DMS153 (cell line): ENCODE measurements at places on chromosomes 5 and 9.

DNA sequence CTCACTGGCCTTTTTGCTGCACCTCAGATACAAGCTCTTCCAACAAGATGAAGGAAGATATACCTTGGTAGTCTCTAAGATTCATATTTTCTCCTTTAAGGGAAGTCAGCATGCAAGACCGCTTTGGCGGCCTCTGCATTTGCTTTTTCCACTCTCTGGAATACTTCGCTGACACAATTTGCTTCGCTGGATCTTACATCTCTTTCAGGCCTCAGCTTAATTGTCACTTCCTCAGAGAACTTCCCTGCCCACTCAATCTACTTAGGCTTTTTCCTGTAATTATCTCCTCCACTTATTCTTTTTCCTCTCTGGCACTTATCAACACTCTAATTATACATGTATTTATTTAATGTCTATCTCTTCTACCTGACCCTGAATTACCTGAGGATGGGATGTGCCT lies 1131.1 kb upstream of the WWC1 start:
- DNase-seq = no peak

- no peak for DNase-seq
Observed at GRCh38 chr9:9170439-9171134, 1371.0 kb upstream of the DMAC1 start.

GRCh38 chr5:123178683-123179082 lies 89.6 kb downstream of the PRDM6 start:
- DNase-seq = no peak

GRCh38 chr5:90386099-90386710 lies 23.4 kb downstream of the CETN3 start:
- DNase-seq = no peak

DNA sequence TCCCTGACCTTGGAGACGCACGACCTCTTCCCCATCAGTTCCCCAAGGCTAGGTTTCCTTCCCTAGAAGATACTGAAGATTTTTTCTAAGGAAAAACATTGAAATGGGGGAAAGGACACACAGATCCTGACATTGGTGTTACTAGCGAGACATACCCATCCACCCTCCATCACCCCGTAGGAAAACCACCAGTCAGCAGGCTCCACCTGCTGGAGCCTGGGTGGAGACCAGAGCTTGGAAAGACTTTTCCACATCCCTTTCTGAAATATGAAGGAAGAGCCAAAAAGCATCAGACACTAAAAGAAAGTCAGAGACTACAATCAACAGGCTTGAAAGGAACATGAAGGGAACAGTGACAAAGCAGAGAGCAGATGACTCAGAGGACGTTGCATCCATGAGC lies 638.0 kb downstream of the IRX1 start:
- DNase-seq = no peak

- no peak for DNase-seq
Observed at GRCh38 chr5:108529381-108529780, 147.5 kb upstream of the FBXL17 start.

GRCh38 chr5:1415626-1416360 lies 29.4 kb downstream of the SLC6A3 start:
- no peak for DNase-seq

DNA sequence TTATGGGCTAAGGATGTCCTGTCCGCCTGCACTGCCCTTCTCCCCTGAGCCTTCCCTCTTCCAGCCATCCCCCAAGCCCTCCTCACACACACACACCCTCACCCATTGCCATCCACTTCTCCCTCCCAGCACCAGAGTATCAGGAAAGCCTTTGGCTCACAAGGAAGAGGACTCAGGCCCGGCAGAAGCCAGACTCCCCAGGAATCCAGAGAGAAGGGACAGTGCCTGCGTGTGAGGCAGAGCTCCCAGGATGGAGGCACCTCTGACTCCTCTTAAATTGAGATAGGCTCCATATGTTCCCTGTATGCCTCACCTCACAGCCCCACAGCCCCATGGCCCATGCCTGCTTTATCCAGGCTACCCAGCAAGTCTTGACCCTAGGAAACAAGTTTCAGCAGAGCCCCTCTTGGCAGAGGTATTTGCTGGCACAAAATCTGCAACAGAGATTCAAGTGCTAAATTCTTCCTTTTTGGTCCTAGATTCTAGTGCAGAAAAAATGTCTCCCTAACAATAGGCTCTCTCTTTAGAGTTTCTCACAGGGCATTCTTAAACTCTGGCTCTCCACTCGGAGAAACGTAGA lies 761 bp downstream of the IL17B start:
- no peak for DNase-seq

- no peak for DNase-seq
Observed at GRCh38 chr5:41908374-41909079, 4.4 kb downstream of the RIMOC1 start.

GRCh38 chr9:3708751-3709150 lies 182.9 kb upstream of the RFX3 start:
- peak; percentile 44 for DNase-seq

DNA sequence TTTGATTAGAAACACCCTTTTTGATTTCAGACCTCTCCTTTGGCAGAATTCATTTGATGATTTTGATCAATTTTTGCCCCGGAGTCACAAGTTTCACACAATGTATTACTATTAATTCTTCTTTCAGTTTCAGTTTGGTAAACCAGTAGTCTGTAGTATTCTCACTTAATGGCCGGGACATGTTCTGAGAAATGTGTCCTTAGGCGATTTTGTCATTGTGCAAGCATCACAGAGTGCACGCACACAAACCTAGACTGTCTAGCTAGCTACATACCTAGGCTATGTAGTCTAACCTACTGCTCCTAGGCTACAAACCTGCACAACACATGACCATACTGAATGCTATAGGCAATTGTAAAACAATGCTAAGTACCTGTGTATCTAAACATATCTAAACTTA lies 662.5 kb downstream of the IRX1 start:
- no peak for DNase-seq

DNA sequence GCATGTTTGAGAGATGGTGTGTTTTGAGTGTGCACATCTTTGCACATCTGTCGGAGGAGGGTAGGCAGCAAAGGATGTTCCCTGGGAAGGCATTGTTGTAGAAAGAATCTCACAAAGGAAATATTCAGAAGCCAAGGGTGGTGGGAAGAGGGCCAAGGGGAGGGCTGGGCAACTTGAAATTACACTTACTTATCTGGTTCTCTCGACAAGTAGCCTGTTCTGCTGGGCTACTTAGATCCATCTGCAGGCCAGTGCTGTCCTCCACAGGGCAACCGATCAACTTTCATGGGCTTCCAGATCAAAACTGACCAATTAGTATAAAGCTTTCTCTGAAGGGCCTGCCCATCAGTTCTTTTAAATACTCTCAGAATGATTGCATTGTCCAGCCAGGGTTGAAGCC lies 495.2 kb downstream of the GADD45G start:
- DNase-seq = no peak

DNA sequence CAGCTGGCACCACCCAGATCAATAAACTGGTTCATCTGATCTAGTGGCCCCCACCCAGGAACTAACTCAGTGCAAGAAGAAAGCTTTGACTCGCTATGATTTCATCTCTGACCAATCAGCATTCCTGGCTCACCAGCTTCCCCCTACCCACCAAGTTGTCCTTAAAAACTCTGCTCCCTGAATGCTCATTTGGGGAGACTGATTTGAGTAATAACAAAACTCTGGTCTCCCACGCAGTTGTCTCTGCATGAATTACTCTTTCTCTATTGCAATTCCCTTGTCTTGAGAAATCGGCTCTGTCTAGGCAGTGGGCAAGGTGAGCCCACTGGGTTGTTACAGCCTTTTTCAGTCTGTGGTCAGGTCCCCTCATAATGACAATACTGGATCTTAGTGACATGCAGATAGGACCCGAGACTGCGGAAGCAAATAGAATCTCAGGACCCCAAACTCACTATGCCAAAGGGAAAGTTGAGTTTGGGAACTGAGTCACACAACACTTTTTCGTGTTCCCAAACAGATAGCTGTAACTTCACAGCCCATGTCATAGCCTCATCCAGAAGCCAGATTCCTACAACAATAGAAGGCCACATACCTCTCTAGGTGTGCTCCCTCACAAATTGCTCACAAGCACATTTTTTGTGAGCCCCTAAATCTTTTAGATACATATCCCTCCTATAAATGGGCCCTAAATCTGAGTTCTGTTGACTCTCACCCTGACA lies 175.2 kb upstream of the RAI14 start:
- no peak for DNase-seq

DNA sequence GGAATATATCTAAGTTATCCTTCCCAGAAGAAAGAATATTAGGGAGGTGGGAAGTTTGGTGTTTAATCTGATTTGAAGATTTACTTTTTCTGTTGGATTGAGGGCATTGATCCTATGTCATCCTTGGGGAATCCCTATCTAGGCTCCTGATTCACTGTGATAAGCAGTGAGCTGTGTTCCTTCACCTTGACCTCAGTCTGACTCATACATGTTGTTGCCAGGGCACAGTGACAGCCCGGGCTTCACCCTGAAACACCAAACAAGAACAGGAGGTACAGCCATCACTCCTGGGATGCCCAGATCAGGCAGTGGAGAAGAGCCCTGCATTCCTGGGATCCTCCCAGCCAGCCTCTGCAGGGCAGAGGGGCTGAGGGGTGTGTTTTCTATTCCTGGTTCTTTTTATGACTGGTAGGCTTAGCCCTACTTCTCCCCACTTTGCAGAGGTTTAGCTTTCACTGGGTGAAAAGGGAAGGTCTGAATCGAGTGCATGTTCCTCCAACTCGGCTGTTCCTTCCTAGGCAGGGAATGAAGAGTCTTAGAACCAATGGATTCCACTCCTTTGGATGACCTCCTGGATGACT lies 3.1 kb upstream of the FAM53C start:
- no peak for DNase-seq

GRCh38 chr9:94872891-94873511 lies 146.5 kb downstream of the AOPEP start:
- no peak for DNase-seq

DNA sequence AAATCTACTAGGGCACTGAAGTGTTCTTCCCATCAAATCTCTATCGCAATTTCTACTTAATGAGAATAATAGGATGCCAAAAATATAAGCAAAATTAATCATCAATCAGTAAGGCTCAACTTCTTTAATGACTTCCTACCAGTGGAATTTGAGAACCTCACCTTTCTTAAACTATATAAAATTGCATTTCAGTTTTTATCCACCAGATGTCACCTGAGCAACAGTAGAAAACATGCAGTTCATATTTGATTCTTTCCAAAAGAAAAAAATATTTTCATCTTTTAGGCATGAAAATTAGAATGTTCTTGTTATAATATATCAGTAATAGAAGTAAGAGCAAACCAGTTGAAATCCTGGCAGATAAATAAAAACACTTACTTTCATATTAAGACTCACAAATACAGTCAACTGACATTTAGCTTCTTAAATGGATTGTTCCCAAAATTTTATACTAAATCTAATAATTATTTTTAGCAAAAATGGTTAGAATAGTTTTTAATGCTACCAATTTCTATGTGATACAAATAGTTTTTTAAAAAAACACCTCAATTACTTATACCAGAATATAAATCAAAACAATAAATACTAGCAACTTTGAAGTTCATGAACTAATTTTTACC lies 13.4 kb upstream of the CCDC112 start:
- no peak for DNase-seq
